ENCODE measurements at places on chromosomes 13 and 19. TPM values are rescaled to one million over a fixed set of nuclear protein-coding genes. Genes with fewer than 3 reads are reported as not detected.

DNA sequence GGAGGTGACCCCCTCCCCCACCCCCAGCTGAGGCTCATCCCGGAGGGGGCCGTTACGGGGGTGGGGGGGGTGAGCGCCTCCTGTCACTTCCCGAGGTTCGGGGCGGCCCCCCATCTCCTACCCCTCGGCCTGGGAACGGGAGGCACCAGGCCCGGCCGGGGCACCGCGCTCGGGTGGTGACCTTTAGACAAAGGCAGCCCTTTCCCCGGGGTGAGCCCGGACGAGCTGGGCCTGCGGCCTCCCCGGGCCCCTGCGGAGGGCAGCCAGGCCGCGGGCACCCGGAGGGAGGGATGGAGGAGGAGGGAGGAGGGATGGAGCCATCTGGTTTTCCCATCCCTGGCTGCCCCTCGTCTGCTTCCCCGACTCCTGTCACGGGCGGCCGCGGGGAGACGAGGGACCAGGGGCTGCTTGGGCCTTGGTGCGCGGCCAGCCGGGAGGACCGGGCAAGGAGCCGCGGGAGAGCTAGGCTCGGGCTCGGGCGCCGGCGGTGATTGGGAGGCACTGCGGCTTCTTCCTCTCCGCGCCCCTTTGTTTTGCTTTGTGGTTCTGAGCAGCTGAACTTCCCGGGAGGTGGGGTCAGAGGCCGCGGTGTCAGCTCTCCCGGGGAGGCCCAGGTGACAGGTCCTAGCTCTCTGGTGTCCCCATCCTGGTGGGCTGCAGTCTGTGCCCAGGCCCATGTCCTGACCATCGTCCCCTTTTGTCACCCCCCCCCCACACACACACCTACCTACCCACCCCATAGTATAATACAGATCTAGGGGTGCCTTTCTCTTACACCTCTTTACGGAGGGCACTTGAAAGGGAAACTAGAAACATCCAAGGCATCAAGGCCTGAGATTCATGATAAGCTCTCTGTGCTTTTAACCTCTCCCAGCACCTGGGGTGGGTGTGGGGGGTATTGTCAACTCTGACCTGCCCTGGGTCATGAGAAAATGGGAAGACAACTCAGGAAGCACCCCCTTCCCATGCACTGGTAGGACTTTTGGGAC is 1.3 kb downstream of the BICRA start:
- H3K27me3 ChIP-seq: no peaks in the 10 kb centered on the region
- DNase-seq: peak; percentile 89
- H3K27ac ChIP-seq: peak overlapping the region; percentile 70

- no peaks in the 10 kb centered on the region for H3K4me1 ChIP-seq
- no peak for DNase-seq
- peaks cover 4% of the 10 kb centered on the region for H3K27me3 ChIP-seq
- H3K36me3 ChIP-seq: no peaks in the 10 kb centered on the region
Observed at GRCh38 chr13:26897706-26898550, 137.3 kb upstream of the GPR12 start.

DNA sequence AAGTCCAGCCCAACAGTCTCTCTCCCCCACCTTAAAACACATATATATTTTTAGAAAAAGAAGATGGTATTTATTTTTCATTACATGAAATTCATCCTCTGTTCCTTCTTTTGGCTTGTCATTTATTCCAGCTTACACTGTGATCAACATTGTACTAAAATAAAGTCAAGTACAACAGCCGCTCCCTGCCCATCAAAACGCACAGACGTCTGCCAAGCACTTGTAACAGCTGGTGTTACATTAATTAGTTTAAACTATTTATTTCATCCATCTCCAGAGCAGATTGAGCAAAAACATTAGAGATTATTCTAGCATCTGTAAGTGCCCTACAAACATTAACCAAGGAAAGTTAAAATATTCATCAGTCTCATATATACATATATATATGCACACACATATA is 350.5 kb downstream of the DACH1 start:
- H3K4me1 ChIP-seq: no peaks in the 10 kb centered on the region
- H3K27me3 ChIP-seq: no peaks in the 10 kb centered on the region
- H3K27ac ChIP-seq: no peak overlapping the region
- no peaks in the 10 kb centered on the region for H3K36me3 ChIP-seq
- no peak overlapping the region for H3K4me3 ChIP-seq

DNA sequence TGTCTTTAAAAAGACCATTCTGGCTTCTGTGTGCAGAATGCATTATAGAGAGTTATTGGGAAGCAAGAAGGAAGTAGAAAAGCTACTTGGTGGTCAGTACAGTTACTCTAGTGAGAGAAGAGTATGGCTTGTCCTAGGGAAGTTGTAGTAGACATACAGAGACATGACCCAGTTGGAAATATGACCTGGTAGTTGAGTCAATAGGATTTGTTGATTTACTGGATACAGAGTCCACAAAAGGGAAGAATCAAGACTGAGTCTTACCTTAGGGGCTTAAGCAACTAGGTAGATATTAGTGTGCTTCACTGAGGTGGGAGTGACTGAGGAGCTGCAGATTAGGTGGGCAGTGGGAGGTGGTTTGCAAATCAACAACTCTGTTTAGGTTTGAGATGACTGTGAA is 48.8 kb downstream of the RASL11A start:
- DNase-seq: no peak
- no peak overlapping the region for H3K4me3 ChIP-seq
- H3K36me3 ChIP-seq: no peaks in the 10 kb centered on the region
- no peak overlapping the region for H3K27ac ChIP-seq

GRCh38 chr19:6718111-6718740 is 2.2 kb downstream of the C3 start:
- no peak overlapping the region for H3K27ac ChIP-seq
- no peak for DNase-seq
- H3K36me3 ChIP-seq: no peaks in the 10 kb centered on the region
- no peak overlapping the region for H3K4me3 ChIP-seq
- H3K4me1 ChIP-seq: peaks cover 31% of the 10 kb centered on the region

GRCh38 chr19:50777830-50778303 is 7.6 kb downstream of the GPR32 start:
- peaks cover 49% of the 10 kb centered on the region for H3K27me3 ChIP-seq
- H3K4me1 ChIP-seq: peaks cover 2% of the 10 kb centered on the region
- no peak for DNase-seq

GRCh38 chr13:67967031-67967430 is 736.9 kb upstream of the PCDH9 start:
- H3K27ac ChIP-seq: no peak overlapping the region
- no peaks in the 10 kb centered on the region for H3K27me3 ChIP-seq
- no peaks in the 10 kb centered on the region for H3K36me3 ChIP-seq
- no peaks in the 10 kb centered on the region for H3K4me1 ChIP-seq
- no peak for DNase-seq
- no peak overlapping the region for H3K4me3 ChIP-seq

GRCh38 chr13:97382276-97382675 is 51.7 kb upstream of the RAP2A start:
- H3K36me3 ChIP-seq: peaks cover 9% of the 10 kb centered on the region
- H3K4me3 ChIP-seq: no peak overlapping the region
- no peak overlapping the region for H3K27ac ChIP-seq

PRSS57 gene
- total RNA-seq: not detected

EDNRB gene
- total RNA-seq: not detected

KLK2 gene
- total RNA-seq: 0.75 TPM

CYP2S1 gene
- 1.0 TPM for total RNA-seq
